CD4-positive, alpha-beta T cell treated with Interferon gamma for 1 hour (primary cell): ENCODE measurements at places on chromosomes 5 and 9.

DNA sequence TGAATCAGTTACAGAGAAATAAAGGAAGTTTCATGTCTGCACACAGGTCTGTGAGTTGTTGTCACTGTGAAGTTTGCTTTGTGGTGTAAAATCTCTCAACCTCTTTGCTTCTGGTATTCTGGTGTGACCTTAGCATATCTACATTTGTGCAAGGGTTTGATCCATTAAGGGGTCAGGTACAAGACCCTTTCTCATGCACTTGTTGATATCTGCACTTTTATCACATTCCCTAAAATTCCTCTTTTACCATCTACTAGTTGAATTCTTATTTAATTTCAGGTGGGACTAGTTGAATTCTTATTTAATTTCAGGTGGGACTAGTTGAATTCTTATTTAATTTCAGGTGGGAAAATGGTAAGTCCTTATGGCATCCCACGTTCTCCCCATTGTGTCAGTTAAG, 306.7 kb upstream of the ZNF608 start:
- DNase-seq = no peak

DNA sequence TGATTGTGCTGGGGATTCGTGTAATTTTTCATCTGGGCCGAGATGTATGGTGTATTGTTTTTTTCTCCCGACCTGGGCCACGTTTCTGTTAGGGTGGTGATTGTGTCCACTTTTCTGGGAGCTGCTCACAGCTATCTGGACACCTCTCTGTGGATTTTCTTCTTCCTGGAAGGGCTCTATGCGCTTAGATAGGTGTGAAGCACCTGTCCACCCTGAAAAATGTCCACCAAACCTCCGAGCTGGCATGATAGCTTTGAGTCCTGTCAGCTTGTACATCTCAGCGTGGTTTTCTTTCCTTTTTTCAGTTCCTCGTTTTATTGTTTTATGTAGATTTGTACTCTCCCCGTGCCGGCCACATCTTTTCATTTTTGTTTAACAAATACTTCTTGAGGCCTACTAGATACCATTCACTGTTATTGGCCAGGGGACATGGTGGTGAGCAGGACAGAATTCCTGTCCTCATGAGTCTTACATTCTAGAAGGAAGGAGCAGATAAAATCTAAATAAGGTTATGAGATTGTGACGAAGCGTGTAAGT, 1.1 kb downstream of the UGCG start:
- DNase-seq = no peak

GRCh38 chr9:126055381-126055985, 271.1 kb upstream of the MVB12B start:
- DNase-seq = no peak

GRCh38 chr5:159017786-159018185, 81.9 kb downstream of the EBF1 start:
- peak; percentile 24 for DNase-seq

DNA sequence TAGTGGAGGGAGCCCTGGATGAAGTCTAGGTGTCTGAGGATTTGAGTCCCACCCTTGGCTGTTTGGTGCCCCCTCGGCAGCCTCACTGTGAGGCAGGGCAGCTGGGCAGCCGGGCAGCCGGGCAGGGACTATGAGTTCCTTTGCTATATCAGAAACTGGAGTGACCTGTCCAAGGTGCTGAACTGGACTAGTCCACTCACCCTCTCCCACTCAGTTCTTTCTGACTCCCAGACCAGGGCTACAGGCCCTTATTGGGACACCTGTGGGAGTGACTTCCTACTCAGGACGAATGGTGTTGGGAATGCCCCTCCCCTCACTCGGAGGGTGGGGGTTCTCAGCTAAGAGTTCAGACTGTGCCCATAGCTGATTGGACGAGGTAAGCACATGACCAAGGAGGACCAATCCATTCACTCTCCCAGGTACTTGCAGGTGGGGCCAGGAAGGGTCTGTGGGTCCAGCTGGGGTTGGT, 34.1 kb upstream of the RAPGEF1 start:
- DNase-seq = no peak

DNA sequence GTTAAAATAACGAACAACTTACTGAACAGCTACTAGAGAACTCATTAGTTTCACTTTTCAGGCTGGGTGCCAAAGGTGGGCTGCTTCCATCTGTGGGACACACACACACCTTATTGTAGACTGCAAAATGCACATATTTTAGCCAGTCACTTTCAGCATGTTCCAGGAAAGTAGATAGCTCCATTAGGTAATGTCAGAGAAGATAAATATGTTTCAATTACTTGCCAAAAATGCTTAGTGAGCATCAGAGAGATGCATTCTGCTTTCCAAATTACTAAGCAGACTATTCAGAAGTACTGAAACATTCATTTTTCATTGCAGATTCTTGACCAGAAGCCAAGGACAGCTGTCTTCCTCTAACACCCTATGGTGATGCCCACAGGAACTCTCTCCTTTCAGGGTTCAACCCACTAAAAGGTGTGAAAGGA, 56.2 kb upstream of the APC start:
- DNase-seq = no peak

DNA sequence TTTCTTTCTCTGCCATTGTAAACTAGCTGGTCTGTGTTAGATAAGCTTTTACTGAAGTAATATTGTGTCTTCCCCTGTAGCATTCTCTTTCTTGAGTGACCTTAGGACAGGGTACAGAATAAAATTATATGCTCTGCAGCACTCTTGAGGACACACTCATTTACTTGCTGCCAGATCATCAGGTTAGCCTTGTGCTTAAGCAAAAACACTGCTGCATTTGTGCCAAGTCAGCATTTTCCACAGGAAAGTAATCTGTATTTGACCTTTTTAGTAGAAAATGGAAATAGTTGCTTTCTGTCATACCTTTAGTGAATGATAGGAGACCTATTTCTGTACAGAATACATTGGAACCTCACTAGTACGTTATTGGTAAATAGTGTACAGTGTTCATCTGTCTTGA, 54.2 kb downstream of the LMNB1 start:
- no peak for DNase-seq

DNA sequence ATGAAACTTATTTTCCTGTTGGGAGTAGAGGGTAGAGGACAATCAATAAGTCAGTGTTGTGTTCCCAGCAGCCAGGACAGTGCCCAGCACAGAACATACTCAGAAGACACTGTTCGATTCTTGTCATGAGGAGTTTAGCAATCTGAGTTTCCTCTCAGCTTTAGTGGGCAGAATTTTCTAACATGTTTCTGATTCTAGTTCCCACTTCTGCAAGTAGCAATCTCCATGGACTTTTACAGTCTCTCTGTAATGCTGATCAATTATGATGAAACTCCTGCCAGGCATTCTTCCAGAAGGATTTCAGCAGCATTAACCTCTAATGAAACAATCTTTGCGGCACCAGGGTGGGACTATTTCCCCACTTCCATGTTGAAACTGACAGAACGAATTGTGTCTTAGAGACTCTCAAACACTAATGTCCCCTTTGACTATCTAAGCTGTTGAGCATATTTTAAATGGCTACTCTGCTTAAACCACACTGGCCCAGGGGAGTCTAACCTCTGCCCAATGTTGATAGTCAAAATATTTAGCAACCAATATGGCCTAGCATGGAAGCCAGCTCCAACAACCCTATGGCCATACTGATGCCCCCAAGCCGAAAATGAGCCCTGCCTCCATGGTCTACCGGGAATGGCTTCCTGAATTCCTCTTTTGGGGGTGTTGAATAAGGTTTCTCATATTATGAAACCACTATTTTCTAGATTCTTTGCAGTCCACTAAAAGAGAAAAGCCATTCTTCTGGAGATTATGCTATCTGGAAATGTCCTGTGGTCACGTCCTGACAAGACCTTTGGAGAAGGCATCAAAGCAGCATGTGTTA, 484.3 kb downstream of the BNC2 start:
- DNase-seq = no peak

DNA sequence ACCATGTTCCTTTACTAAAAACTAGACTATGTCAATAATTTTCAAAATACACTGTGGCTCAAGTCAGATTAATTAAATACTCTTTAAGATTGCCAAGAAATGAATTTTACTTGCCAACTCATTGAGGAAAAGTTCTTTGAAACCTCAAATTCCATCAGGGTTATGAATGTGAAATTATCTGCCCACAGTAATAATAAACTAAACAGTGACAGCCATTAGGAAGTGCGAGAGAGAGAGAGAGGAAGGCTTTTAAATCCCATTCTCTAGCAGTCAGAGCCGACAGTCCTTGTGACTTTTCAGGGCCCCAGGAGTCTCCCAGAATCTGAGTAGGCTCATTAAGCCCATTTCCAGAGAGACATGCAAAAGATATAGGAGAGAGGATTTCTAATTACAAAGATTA, 236.1 kb downstream of the MARCHF11 start:
- no peak for DNase-seq

GRCh38 chr9:135018306-135018915, 69.1 kb upstream of the OLFM1 start:
- DNase-seq = no peak

DNA sequence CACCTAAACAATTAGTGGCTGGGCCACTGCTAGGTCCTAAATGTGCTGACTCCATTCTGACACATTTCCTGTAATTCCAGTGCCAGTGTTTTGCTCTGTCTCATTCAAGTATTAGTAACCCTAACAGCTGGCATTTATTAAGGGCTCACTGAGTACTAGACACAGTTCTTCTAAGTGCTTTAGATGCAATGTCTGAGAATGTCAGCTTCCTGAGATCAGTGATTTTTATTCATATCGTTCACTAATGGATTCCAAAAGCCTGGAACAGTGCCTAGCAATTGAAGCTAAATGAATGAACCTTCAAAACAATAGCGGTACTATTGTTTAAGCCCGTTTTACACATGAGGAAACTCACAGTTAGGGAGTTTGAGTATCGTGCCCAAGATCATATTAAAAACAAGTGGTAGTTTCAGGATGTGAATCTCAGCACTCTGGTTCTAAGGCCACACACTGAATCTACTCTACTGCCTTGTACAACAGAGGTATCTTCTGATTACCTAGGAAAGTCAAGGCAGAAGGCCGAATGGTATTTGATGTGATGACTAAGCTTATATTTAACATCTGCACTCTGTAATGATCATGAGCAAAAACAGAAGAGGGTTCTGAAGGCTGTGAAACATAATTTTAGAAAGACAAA, 304.0 kb downstream of the PJA2 start:
- no peak for DNase-seq

GRCh38 chr5:14687023-14687665, 22.6 kb downstream of the OTULIN start:
- no peak for DNase-seq

GRCh38 chr5:55638455-55638854, 73.7 kb downstream of the SLC38A9 start:
- no peak for DNase-seq

GRCh38 chr9:133075925-133076630, 14.3 kb downstream of the CEL start:
- DNase-seq = no peak

DNA sequence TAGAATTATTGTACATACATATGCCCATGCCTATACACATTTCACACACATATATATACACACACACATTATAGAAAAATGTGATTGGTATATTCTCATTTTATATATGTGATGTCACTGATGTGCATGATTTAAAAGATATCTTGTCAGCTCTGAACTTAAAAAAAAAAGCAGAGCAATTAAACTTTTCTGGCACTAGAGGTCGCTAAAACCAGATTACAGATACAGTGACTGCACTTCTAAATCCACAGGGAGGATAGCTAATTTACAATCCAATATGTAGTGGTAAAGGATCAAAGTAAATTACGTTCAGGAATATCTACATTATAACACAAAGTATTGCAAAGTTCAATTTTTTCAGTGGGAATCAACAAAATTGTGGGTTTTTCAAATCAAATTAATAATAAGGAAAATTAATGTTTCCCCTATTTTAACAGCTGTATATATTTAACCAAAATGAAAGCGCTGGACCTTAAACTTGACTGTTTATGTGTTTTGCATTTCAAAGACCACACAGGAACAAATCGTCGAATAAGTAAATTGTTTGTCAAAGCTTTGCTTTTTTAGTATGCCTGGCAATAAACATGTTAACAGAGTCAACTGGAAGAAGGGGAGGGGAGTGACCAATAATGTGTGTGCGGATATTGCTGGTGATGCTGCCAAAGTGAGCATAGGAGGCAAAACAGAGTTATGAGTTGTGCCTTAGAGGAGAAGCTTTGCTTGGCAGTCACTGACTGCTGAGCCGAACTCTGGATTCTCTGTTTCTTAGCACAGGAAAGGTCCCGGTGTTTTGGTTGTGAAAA, 1201.4 kb upstream of the C9orf72 start:
- DNase-seq = no peak

GRCh38 chr5:77329664-77330430, 119.4 kb downstream of the PDE8B start:
- DNase-seq = no peak

DNA sequence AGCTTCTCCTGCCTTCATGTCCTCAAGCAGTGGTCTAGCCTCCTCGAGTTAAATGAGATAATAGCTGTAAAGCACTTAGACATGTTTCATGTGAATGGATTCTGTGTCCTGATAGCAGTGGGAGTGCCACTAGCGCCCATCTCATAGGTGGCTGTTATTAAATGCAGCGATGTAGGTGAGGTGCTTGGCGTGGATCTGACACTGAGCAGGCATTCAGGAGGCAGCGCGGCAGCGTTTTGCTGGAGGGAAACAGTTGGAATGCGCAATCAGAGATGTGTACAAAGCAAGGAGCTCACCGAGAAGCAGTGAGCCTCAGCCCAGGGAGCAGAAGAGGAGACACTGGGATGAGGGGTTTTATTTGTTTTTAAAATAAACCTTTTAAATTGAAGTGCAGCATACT, 106.6 kb downstream of the RGS3 start:
- no peak for DNase-seq

DNA sequence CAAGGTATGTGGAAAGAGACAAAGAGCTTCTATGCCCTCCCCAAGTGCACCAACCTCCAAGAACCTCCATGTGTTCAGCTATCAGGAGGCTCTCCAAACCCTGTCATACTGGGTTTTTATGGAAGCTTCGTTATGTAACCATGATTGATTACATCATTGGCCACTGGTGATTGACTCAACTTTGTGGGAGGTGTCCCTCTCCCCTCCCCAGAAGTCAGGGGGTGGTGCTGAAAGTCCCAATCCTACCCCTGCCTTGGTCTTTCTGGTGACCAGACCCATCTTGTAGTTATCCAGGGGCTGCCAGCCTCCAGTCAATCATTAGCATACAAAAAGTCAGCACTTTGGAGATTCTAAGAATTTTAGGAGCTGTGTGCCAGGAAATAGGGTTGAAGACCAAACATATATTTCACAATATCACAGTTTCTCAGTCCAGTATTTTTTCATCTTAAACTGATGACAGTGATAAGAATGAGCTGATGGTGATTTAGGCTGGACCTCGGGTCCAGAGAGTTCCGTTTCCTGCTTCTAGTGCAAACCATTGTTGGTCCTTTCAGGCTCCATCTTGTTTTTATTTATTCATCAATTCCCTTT, 27.3 kb upstream of the FANCC start:
- DNase-seq = no peak

GRCh38 chr9:127346584-127346983, 50.4 kb upstream of the SLC2A8 start:
- no peak for DNase-seq

DNA sequence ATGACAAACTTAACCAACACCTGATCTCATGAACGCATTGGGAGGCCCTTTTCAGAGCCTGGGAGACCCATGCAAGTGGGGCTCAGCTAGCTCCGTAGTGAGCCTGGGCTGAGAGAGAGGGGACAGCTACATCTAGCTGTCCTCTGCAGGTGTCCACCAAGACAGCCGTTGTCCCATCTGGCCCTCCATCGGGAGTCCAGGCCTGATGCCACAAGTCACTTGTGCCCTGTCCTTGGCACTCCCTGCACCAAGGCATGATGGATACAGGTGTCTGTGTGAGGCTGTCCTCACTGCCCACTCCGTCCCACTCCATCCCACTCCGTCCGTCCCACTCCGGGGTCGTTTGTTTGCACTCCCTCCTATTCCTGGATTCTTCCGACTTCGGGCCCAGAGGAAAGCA, 2.5 kb upstream of the EDF1 start:
- no peak for DNase-seq
